A549 (cell line): ENCODE measurements at places on chromosomes 13 and 19.

DNA sequence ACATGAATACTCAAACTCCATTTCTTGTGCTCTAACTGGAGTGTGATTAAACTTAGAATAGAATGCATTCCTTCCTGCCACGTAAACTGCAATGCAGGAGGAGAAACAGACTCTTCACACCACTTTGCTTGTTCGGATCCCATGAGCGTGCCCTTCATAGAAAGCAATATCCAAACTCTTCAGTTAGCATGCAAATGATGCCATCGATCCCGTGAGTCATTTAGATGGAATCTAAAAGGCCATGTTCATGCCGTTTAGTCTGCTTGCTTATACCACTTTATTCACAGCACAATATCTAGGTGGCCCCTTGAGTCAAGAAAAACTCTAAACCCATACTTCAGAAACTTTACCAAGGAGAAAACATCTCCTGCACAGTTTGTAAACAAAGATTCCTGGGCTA, 225.8 kb downstream of the OXGR1 start:
- no peak for DNase-seq

DNA sequence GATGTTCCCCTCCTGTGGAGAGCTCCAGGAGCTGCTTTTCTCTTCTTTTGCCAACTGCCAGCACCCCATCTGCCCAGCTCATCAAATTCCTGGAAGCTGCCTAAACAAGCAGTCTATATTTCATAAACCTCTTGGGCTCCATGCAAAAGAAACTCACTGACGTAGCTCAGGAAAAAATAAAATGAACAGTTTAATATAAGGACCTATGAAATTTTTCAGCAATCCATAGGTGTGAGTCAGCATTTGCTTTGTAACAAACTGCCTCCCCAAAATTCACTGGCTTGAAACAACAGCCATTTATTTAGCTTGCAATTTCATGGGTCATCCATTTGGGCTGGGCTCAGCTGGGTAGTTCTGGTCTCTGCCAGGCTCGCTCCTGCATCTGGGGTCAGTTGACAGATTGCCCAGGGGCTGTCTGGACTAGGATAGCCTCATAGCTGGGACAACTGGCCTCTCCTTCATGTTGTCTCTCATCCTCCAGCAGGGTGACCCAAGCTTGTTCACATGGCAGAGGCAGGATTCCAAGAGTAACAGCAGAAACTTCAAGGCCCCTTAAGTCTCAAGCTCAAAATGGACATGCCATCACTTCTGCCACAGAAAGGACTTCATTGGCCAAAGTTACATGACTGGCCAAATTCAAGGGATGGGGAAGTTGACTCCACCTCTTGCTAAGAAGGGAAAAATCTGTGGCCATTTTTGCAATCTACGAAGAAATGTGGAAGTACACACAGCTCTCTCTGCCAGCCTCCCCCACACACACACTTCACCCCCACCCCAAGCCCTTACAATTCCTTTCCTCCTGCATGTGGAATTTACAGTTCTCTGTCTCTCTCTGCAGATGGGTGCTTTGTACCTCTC, 7.9 kb upstream of the PVR start:
- no peak for DNase-seq

DNA sequence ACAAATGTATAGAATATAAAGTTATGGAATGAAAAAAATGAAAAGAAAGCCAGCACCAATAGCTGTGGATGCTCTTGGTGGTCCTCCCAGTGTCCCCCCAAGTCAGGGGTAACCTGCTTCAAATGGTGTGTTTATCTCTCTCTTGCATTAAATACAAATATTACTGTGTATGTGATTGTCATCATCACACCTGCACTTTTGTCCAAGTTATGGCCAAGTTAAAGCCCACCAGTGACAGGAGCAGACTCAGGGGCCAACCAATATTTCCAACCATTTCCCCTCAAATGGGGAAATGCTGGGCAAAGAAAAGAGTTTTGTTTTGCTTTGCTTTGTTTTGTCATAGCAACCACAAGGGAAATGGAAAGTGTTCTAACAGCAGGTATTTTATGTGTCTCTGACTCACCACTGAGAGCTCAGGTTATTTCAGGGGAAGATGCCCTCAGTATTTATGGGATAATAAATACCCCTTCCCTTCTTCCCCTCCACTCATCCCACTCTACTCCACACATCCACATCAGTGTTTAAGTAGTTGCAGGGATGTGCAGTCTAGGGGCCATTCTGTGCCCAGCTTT, 133.6 kb downstream of the COL4A1 start:
- DNase-seq, result no peak

DNA sequence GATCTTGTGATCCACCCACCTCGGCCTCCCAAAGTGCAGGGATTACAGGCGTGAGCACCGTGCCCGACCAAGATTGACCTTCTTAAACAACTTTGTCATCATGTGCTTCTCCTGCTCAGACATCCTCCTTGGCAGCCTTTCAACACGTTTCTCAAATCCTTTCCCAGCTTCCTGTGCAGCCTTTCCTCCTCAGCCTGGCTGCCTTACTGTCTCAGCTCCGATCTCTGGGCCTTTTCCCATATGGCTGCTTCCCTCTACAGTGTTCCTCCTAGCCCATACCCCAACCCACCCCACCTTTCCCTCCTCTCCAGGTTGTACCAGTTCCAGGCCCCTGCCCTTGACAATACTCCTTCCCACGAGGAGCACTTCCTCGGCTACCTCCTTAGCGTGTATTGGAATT, 7.2 kb downstream of the PHF11 start:
- DNase-seq, result no peak

DNA sequence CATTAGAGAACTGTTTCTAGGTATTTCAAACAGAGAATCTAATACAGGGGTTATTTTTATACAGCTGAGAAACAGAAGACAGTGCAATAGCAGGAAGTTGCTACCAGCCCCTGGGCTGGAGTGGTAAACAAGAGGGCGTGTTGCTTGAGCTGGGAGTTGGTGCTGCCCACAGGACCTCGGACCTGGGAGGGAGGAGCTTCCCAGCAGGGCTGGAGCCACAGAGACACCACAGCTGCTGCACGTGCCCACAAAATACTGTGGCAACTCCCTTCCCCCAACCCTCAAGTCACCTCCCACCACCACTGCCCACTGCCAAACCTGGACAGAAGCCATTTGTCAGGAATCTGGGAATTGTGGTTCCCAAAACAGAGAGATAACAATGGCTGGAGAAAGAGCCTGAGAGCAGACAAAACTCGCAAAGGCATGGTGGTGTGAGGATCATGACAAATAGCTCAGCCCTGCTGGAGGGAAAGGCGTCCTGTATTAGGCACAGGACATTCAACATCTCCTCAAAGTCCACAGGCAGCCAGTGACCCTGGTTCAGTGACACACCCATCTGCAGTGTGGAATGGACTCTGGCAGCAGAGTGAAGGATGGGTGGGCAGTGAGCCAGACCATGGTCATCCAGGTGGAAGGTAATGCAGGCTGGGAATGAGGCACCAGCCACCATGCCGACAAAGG, 57.2 kb downstream of the SPATA13 start:
- DNase-seq, result peak; percentile 32

DNA sequence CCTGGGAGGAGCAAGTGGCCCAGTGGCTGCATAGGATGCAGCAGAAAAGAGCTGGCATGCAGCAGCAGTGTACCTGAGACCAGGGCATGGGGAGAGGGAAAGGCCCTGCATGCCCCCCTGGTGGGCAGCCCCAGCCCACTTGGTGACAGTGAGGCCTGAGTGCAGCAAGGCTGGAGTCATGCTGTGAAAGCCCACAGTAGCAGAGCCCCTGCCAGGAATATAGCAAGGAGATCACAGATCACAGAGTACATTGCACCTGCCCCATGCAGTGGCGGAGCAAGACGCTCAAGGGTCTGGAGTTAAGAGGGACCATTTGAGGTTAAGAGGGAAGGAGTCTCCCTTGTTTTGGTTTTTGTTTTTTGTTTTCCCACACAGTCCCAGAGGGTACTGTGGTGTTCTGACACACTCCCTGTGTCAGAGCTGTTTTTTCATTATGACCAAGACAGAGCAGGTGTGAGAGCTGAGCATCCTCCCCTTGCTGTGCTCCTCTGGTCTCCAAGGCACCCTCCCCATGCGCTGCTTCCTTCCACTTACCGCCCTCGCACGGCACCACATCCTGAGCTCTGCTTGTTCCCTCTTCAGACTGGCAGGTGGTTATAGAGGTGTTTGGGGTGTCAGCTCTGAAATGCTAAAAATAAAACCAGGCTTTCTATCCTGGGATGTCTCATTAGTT, 85.0 kb upstream of the UBL3 start:
- no peak for DNase-seq

GRCh38 chr19:19559931-19560330, 21.9 kb downstream of the CILP2 start:
- DNase-seq, result no peak

GRCh38 chr13:45826731-45827130, 24.8 kb downstream of the SIAH3 start:
- no peak for DNase-seq

DNA sequence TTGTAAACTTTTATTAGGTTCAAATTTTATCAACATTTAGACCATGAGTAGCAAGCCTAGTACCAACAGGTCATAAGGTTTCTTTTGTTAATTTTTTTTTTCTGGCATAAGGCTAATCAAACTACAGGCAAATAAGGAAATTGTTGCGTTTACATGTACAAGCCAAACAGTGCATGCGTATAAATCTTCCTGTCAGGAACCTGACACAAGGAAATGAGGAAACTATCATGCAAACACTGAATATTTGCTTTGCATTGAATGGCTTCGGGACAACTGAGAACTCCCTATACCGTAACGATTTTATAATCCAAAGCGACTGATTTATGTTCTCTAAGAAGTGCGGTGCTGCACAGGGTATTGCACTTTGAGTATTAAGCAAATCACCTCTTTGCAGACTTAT, 133.0 kb upstream of the TRPC4 start:
- no peak for DNase-seq

- DNase-seq, result no peak
These were observed 125.2 kb downstream of the KDM4B start for GRCh38 chr19:5093948-5094718.

- no peak for DNase-seq
These were observed 204.2 kb downstream of the TSHZ3 start for GRCh38 chr19:31145007-31145406.

DNA sequence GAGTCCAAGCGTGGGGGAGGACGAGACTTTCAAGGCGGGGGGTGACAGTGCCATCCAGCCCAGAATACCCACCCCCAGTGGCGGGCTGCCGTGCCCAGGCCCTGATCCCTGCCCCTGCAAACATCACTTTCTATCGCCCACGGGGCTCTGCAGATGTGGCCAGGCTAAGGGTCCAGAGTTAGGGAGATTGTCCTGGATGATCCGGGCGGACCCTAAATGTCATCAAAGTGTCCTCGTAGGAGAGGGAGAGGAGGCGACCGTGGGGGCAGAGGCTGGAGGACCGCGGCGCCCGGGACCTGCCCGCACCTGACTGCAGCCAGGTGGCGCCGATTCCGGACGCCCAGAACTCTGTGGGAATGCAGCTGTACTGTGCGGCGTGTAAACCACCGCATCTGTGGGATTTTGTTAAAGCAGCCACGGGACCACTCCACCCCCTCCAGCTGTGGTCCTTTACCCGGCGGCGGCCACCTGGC, 32.4 kb downstream of the GJA3 start:
- DNase-seq, result no peak

GRCh38 chr19:18043676-18044075, 35.7 kb downstream of the ARRDC2 start:
- no peak for DNase-seq

DNA sequence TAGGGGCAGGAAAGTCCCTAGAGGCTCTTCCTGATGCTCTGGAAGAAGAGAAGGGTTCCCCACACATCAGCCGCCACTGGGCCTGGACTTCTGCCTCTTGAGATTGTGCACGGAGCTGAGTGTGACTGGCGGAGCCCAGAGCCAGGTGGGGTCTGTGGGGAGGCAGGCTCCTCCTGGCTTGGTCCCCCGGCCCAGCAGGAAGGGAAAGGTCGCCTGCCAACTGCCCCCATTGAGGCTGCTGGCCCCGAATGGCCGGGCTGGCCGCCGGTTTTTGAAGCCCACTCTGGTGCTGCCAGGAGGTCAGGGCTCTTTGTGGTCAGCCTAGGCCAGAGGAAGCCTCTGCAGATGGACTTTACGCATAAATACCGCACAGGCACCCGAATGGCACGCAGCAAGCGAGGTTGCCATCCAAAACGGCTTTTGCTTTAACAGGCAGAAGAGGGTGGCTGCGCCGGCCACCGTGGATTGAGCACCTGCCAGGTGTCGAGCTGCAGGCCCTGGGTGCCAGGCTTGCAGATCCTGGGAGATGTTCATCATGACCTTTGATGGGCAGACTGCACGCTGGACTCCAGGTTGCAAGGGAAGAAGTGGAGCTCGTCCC, 5.0 kb downstream of the DAZAP1 start:
- DNase-seq, result no peak

DNA sequence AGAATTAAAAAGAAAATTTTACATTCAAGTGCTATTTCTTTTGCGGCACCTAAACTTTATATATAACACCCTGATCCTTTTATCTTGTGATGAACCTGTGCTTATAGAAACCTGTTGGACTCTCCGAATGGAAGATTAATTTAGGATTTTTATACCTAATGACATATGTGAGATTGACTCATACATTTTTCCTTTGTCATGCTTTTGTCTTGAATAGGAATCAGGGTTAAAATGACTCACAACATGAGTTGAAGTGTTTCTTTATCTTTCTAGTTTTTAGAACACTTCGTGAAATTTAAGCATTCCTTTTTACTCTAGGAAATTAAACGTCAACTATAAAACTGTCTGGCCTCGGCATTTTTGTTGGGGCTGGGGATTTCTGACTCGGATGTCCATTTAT, 378.9 kb downstream of the PCDH20 start:
- no peak for DNase-seq

GRCh38 chr19:43616306-43616705, 3.1 kb downstream of the ZNF428 start:
- DNase-seq, result no peak

GRCh38 chr13:114161644-114162532, 17.2 kb upstream of the CFAP97D2 start:
- DNase-seq, result no peak

DNA sequence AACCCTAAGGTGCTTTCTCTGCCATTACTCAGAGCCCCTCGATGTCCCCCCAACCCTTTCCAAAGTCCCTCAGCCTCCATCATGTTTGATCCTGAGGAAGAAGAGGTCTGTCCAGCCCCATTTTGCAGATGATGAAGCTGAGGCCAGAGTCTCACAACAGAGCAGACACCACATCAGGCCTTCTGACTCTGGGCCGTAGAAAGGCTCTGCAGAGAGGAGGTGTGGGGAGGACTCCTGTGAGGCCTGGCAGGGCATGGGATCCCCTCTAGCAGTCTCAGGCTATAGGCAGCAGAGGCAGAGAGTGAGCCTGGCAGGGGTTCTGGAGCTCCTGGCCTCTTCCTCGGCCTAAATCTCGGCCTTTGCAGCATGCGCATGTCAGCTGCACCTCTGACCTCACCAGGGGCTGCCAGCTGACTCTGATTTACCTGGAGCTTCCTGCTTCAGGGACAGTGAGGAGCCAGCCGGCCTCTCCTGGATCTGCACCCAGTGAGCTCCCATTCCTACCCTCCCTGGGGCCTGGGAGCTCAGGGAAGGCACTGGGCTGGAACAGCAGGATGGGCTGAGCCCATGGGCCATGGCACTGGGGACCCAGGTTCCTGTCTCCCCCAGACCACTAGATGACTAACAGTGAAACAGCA, 41.7 kb upstream of the VSTM2B start:
- DNase-seq, result no peak
